Stimulated activated CD4-positive, alpha-beta T cell treated with anti-CD3 and anti-CD28 coated beads, Interleukin-1b, Interleukin-23, amount 100 ng/mL, for 24 hours (primary cell): ENCODE measurements at places on chromosomes 5 and 9.

DNA sequence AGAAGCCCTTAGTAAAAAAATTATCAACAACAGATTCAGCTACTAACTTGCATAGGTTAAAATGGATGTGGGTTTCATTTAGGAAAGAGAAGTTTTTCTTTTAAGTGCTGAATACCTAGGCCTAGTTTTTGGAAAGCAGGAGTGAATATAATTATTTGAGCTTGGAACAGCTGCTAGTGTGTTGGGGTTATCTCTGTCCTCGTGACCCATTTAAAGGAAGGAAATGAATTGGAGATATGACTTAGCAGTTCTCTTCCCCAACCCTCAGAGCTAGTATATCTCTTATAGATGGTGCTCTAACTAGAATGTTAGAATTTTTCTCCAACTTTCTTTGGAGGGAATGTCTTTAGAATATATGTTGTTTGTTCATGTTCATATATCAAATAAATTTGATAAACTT is 38.6 kb downstream of the ZNF366 start:
- DNase-seq = no peak

GRCh38 chr5:10989577-10990263 is 228.7 kb upstream of the DAP start:
- DNase-seq = no peak

DNA sequence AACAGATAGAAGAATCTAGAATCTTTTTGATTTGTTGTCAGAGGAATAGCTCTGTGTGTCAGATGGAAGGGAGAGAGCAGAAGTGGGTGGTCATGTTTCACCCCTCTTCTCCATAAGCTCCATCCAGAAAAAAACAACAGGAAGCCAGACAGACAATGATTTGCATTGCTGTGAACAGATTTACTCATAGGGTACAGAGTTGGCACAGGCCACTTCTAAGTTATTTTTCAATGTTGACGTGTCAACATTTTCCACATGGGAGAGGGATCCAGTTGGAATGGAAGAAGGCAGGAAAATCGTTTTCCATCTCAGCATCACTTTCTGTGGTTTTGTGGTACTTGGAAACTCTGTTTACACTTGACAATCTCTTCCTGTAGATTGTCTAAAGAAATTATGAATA is 86.7 kb downstream of the INSYN2B start:
- no peak for DNase-seq

DNA sequence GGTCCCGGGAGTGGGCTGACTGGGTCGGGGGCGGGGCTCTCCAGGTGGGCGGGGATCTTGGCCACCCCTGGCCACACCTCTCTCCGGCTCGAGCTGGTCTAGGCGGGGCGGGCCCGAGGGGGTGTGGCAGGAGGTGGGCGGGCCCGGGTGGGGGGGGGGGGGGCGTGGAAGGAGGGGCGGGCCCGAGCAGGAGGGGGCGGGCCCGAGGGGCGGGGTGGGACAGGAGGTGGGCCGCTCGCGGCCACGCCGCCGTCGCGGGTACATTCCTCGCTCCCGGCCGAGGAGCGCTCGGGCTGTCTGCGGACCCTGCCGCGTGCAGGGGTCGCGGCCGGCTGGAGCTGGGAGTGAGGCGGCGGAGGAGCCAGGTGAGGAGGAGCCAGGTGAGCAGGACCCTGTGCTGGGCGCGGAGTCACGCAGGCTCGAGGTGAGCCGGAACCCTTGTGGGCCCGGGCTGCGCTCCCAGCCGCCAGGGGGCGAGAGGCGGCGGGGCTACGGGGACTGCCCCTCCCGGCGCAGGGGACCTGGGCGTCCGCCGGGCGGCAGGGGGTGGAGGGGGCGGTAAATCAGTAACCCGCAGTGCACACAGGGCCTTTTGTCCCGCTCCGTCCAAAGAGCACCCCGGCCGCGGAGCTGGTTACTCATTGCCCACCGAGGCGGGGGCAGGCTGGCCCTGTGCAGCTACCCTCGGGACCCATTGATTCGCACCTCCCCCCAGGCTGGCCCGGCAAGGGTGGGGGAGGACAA is at the start of gene FGFR4:
Gene FGFR4 (plus strand): TSS at position 262 of the 744 bp plus-strand sequence. CDS start 2,688 bp downstream, outside the sequence.
- DNase-seq = peak; percentile 46
